Psoas muscle (tissue), 8 donors: ENCODE measurements at places on chromosomes 3 and 15. TPM values are rescaled to one million over a fixed set of nuclear protein-coding genes. Genes with fewer than 3 reads are reported as not detected.

DNA sequence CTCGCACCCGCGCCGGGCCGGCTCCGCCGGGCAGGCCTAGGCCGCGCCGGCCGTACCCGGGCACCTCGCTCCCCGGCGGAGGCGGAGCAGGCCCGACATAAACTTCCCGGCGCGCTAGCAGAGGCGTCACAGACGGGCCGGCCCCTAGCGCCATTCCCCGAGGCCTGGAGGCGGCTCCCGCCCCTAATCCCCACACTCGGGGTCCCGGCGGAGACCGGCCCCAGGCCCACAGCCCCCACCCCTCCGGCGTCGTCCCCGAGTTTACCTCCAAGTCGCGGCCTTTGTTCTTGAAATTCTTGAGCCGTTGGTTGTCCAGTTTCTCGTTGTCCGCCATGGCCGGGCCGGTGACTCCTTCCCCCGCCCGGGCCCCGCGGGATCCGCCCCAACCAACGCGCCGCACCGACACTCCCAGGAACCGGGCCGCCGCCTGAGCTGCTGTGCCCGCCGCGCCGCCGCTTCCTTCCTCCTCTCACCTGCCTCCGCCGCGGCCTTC, 376 bp downstream of the KPNA4 start:
- peak overlapping the region; percentile 93 for H3K4me3 ChIP-seq
- peak; percentile 74 for DNase-seq
- H3K4me1 ChIP-seq: peaks cover 57% of the 10 kb centered on the region
- no peaks in the 10 kb centered on the region for H3K27me3 ChIP-seq
- peak overlapping the region; percentile 99 for H3K27ac ChIP-seq
- peaks cover 18% of the 10 kb centered on the region for H3K36me3 ChIP-seq

The C3orf49 gene
- not detected for total RNA-seq

The CACNA1D gene
- total RNA-seq: 0.82 TPM

DNA sequence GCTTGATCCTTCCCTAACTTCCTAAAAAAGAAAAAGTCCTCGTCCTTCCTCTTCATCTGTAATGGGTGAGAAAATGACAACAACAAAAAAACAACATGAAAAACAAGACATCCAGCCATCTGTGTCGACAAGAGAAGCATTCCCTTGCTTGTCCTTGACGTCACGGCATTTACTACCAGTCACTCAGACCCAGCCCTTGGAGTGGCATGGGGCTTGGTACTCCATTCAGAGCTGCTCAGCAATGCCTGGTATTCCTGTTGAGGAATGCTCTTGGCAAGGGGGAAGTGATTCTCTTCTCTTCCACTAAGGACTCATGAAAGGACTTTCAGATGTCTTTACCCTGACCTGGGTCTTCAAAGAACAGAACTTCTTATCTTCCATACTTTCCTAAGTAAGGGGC, 339.7 kb upstream of the RASGRP1 start:
- no peak for DNase-seq
- H3K4me3 ChIP-seq: no peak overlapping the region
- H3K36me3 ChIP-seq: no peaks in the 10 kb centered on the region

GRCh38 chr3:112654979-112655378, 14.0 kb upstream of the CCDC80 start:
- H3K27me3 ChIP-seq: no peaks in the 10 kb centered on the region
- no peaks in the 10 kb centered on the region for H3K4me1 ChIP-seq
- no peak overlapping the region for H3K4me3 ChIP-seq
- H3K36me3 ChIP-seq: no peaks in the 10 kb centered on the region

DNA sequence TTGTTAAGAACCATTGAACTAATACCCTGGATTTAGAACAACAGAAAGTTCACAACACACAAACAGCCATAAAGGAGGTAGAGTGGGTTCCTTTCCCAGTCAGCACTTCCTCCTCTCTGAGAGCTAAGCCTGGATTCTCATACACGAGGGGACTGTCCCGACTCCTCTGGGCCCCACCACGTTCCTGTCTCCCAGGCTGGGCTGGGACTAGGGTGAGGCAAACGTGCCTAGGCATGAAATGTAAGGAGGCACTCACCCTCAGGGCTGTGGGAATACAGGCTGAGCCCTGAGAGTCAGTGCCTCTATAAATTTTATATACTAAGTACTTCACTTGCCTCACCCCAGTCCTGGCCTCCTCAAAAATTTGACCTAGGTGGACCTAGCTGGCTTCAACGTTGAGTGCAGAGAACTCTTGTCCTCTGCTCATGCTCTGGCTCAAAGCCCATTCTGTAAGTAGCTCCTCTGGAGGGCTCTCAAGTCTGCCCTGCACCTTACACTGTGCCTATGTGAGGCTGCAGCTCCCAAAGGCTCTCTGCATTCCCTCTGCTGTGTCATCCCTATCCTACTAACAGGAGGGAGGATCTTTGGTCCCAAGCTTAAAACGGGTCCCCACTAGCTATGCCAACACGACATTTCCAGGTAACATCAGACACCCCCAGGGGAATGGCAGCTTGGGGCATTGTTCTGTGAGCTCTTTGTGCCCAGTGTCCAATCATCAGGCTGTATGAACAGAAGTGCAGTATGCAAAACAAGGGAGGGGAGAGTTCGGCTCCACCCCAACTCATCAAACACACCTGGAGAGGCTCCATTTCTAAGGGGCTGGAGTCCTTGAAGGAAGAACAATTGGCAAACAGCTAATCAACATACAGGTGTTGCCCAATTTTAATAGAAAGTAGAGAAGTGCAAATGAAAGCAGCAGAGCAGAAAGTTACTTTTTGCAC, 233.2 kb downstream of the RPLP1 start:
- H3K36me3 ChIP-seq: no peaks in the 10 kb centered on the region
- no peak overlapping the region for H3K4me3 ChIP-seq
- no peak overlapping the region for H3K27ac ChIP-seq
- DNase-seq: no peak
- no peaks in the 10 kb centered on the region for H3K27me3 ChIP-seq
- no peaks in the 10 kb centered on the region for H3K4me1 ChIP-seq

The FMN1 gene
- 10.2 TPM for total RNA-seq
